ENCODE measurements at places on chromosomes 1 and 21.

DNA sequence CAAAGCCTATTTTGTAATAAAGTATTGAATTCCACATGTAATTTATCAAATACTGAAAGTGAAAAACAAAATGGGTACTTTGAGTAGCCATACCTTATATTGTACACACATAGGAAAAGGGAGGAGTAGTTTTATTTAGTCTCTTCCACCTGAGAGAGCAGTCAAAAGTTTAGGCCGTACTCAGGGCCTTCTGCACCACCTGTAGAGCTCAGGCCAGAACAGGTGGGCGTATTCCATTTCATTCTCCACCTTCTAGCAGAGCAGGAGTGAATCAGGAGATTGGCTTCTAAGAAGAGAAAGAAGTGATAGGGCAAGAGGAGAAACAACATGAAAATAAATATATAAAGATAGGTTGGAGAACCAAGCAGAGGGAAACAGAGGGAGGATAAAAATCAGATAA, 44.0 kb downstream of the TRAF5 start:
- no peak for DNase-seq

DNA sequence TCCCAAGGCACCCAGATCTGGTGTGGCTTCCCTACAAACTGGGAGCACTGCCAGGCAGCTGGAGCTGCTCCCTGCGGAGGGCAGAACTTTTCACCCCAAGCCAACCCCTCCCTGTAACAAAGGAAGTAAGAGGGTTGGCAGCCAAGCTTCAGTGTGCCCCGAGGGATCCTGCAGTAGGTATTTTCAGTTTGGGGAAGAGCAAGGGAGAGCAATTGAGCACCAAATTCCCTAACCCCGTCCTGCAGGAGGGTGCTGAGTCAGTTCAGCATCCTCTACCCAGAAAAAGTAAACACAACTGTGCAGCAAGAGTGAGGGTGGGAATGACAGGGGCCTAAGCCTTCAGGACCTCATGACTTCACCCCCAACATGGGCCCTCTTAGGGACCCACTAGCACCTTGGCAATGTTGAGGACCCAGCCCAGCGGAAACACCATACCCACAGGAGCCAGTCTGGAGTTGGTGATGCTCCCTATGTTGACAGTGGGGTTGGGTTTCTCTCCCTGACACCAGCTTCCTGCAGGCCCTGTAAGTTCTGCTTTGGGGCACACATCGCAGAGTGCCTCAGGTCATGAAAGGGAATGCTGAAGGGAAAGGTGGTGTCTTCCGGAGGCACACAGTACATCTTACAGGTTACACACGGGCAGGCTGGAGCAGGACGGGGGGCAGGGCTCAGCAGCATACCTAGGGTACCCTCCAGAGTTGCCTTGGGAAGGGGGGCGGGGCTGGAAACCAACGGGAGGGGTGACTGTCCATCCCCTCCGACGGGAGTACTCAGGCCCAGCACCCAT, 14.8 kb downstream of the SH3BP5L start:
- no peak for DNase-seq

GRCh38 chr1:42847111-42847595, 740 bp downstream of the ZNF691 start:
- no peak for DNase-seq

DNA sequence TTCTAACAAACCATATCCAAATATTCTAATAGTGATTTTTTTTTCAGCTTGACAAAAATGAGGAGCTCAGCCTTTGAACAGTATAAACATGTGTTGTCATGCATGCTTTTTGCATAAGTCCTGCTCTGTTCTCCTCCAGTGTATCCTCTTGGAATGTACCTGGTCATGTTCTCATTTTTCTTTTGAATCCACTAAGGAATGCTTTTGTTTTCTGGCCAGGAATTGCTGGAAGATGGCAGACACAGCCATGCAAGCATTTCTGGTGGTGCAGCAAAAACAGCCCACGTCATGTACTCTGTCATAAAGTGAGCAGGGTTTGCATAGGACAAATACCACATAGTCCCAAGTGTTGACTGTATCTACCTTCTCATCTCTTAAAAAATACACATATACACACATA, 11.5 kb upstream of the PLD5 start:
- DNase-seq: no peak

GRCh38 chr1:199411506-199411905, 616.0 kb upstream of the NR5A2 start:
- no peak for DNase-seq

GRCh38 chr1:160954158-160955104, at the start of gene ITLN2:
ITLN2 (minus strand) TSS chr1:160954809; CDS start chr1:160954741, 68 bp downstream.
- peak; percentile 66 for DNase-seq

- DNase-seq: no peak
Observed at GRCh38 chr1:41496080-41497055, 11.9 kb upstream of the EDN2 start.

- DNase-seq: no peak
Observed at GRCh38 chr1:243930822-243931671, 81.0 kb upstream of the AKT3 start.

- peak; percentile 90 for DNase-seq
Observed at GRCh38 chr1:65068202-65069010, 79.6 kb upstream of the AK4 start.

- no peak for DNase-seq
Observed at GRCh38 chr1:33327587-33328325, 6.9 kb upstream of the A3GALT2 start.

Data from hematopoietic multipotent progenitor cell treated with erythropoietin and hydrocortisone succinate and interleukin-3 and kit ligand, for 17 days (in vitro differentiated cells).